NCI-H2171 (cell line): ENCODE measurements at places on chromosomes 7 and 10.

GRCh38 chr7:29365423-29365822 is 170.8 kb downstream of the CHN2 start:
- no peak for DNase-seq

DNA sequence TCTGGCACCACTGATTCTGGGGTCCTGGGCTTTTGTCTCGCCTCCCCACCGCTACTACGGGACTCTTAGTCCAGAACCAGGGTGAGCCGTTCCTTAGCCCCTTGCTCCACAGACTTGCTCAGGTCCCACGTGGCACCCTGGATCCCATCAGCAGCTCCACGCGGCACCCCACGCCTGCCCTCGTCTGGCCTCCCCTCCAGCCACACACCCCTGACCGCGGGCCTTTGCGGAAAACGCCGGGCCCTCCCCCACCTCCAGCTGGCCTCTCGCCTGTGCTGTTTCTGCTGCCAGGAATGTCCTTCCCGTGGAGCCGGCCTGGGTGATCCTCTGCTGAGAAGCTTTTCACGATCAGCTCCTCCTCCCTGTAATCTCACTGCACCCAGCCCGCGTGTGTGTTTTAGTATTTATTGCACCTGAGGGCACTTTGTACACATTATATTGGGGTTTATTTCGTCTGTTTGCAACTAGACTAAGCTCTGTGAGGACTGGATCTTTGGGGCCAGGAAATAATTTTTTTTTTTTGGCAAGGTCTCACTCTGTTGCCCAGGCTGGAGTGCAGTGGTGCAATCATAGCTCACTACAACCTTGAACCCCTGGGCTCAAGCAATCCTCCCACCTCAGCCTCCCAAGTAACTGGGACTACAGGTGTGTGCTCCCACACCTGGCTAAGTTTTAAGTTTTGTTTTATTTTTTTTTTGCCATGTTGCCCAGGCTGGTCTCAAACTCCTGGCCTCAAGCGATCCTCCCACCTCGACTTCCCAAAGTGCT is 10.5 kb upstream of the TTYH3 start:
- no peak for DNase-seq

DNA sequence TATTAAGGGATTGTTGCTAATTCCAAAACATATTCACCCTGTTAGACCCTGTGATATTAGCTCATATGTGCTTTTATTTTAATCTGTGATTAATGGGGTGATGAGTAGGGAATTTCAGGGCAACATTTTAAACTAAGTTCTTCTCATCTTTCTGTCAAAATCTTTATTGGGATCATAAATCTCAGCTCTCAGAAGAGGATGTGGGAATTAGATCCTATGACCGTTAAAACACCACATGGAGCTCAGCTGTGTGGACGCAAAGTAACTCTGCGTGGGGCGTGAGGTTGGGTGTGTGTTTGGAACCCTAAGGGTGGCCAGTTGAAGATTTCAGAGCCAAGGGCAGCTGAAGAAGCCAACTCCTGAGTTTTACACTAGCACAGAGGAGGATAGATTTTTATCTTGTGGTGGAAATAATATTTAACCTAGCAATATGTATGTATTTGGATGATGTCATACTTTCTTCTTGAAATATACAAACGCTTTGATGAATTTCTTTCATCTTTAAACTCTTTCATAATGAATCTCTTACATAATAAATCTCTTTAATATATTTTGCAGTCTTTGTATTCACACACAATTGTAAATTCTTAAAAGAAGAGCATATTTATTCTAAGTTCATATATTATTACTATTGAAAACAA is 64.4 kb downstream of the EPDR1 start:
- DNase-seq = no peak

DNA sequence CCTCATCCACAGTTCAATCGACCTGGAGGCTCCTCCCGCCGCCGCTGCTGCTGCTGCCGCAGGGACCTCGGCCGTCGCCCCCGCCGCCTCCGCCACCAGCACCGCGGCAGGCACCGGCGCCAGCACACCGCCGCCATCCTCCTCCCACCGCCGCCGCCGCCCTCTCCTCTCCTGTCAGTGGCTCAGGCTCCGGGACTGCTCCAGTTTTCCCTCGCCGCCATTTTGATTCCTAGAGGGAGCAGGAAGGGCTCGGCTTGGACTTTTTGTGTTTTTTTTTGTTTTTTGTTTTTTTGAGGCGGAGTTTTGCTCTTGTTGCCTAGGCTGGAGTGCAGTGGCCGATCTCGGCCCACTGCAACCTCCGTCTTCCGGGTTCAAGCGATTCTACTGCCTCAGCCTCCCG is 3.0 kb upstream of the MCM10 start:
- no peak for DNase-seq

DNA sequence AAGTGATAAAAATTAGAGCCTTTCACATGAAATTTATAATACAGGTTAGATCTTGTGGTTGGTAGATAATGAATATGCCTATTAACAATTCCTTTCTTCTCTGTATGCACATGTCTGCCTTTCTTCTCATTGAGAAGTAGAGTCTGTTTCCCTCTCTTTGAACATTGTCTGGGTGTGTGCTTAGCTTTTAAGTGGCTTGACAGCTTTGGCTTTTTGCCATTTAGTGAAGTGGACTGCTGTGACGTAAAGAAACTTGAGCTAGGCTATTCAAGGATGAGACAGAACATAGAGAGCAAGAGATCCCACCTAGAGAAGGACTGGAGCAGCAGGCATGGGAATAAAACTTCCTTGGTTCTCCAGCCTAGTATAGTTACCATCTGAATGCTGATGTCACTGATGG is 996.7 kb upstream of the CELF2 start:
- DNase-seq = no peak

GRCh38 chr7:34747867-34748727 is 90.1 kb downstream of the NPSR1 start:
- peak; percentile 63 for DNase-seq

DNA sequence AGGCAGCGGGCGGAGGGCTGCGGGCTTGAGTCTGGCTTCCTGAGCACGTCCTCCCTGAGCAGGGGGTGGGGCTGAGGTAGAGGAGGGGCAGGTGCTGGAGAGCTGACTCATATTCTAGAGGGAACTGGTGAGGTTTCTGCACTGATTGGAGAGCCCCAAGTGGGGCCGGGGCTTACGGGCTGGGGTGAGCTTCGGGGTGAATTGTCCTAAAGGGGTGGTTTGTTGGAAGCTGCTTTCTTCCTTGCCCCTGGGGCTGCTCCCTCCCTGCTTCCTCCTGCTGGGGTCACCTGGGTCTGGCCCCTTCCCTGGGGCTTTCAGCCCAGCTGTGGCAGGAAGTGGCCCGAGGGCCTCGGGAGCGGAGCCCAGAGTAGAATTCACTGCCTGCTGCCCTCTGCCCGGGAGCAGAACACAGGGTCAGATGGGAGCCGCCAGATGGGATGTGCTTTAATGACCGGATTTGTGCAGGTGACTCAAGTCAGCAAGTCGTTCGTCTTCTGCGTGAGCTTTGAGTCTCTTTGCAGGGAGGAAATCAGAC is 48.6 kb downstream of the FAM20C start:
- DNase-seq = no peak

DNA sequence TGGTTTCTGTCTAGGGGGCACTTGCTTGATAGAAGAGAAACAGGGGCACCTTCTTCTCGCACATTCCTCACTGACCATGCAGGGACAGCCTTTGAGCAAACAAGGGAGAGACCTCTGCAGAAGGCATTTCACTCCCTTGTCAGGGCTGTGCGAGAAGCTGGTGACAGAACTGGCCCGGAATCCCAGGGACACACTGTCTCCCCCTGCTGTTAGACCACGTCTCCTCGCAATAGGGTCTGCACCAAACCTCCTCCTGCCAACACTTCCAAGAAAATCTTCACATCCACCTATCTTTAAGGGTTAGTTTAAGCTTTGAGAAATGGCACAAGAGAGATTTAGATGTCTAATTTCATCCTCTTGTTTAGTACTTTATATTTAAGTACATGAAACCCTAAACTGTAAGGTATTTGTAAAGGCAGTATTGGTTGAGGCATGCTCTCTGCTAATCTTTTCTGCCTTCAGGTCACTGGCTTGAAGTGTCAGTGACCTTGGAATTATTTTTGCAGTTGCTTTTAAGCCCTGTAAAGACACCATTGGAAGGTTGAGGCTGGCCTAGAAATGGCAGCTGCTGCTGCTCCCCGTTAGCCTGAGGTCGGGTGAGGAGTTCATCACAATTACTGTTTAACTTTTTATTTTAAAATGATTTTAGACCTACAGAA is 37.0 kb downstream of the RBM20 start:
- DNase-seq = no peak

DNA sequence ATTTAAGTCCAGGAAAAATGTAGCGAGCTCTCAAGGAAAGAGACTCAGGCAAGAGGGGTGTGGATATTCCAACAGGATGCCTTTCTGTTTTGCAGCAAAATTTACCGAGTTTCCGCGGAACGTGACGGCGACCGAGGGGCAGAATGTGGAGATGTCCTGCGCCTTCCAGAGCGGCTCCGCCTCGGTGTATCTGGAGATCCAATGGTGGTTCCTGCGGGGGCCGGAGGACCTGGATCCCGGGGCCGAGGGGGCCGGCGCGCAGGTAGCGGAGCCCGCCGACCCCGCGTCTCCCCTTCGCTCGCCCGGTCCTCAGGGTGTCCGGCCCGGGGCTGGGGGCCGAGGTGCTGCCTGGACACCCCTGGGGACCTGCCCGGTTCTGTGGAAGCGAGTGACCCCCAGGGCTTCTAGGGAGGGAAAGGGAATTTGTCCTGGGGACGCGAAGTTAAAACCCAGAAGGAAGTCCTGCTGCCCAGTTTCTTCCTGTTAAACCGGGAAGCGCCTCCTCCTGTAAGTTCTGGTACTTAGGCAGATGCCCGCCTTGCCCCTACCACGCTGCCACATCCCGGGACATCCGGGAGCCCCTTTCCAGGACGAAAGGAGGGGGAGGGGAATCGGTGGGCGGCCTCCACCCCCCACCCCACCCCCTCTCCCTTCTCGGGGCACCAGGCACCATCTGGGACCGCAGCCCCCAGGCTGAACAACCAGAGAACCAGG is 2.5 kb downstream of the VSTM2A start:
- DNase-seq = no peak

DNA sequence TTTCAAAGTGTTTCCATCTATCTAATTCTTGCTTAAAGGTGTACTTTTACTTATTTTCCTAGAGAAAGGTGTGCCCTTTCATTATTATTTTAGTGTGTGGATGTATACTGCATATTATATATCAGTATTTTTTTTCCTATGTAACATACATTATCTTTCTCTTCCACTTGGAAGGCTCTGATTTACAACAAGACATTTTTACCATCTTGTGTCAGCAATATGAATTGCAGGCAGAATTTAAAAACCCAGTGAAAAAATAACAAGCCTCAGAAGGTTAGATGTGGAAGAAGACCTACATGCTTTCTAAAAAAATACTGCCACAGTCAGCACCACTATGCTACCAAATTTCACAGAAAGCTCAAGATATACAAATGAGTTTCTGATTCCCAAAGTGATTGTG is 327.7 kb upstream of the STEAP1 start:
- no peak for DNase-seq

DNA sequence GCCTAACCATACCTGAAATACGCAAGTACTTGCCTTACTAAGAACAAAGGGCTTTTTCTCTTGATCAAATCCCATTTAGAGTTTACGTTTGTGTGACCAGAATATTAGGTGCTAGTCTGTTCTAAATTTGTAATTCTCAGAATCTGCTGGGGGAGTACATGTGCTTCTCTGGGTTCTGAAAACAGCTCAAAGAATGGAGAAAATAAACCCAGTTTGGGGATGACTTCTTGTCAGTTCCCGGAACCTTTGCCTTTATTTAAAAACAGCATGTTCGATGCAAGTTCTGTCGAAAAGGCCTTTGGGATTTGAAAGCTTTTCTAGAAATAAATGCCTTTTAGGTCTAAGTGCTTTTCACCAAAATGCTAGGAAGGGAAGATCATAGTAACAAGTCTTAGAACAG is 147.0 kb downstream of the ARID5B start:
- DNase-seq = no peak

DNA sequence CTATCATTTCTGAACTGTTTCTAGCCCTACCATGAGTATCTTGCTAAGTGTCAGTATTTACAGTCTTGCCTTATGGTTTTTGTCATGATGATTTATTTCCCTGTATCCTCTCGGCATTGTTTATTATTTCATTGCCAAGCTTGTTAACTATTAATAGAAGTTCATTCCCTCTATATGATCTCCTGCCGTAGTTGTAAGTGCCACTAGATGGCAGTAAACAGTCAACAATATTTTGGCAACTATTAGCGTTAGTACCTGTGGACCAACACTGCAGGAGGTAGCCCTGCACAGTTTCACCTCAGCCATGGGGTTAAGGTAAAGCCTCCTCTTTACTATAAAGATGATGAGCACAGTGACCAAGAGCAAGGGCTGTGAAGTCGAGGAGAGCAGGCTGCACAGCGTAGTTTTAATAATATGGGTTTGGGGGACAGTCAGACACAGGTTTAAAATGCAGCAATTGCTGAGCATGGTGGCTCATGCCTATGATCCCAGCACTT is 26.1 kb upstream of the CCNJ start:
- peak; percentile 13 for DNase-seq

DNA sequence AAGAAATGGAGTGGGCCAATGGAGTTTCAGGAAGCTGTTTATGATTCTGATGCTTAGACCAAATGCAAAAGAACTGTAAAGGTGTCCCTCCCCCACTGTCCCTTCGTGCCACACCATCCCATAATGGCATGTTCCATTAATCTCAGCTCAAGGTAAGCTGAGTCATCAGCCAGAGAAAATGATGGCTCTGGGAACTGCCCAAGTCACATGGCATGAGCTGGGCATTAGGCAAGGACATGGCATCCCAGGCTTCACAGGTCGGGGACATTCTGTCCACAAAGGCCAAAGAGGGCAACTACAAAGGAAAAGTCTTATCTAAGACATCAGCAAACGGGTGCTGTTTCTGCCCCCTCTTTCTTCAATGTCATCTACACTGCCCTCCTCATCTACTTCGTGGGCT is 44.9 kb downstream of the DLG5 start:
- no peak for DNase-seq

GRCh38 chr7:75732764-75733630 is 5.7 kb downstream of the HIP1 start:
- no peak for DNase-seq

GRCh38 chr10:102534333-102534732 is 30.6 kb downstream of the SUFU start:
- DNase-seq = no peak

DNA sequence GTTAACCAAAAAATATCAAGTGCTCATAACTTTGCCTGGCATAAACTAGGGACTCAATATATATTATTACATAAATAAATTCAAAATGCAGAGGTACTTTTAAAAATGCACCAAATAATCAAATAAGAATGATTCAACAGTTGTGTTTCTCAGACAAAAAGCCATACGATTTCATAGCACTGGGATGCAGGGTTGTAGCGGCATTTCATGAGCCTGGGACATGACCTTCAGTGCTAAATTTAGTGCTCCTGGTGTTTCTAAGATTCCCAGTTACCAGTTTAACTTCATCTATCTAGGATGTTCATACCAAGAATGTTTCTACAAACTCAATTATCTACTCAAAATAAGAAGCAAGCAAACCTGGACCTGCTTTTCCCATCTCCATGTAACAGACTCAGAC is 4.0 kb downstream of the JAZF1 start:
- no peak for DNase-seq
